Endothelial cell (in vitro differentiated cells): ENCODE measurements at places on chromosomes 16 and 17. TPM values are rescaled to one million over a fixed set of nuclear protein-coding genes. Genes with fewer than 3 reads are reported as not detected.
A peak's percentile ranks its signal among the peaks of the same experiment; 100 is the strongest.

Gene DBNDD1
- total RNA-seq: 36.8 TPM

Gene TP53TG3C
- not detected for total RNA-seq

Gene CBFA2T3
- 1.6 TPM for total RNA-seq

Gene FAM83G
- 1.6 TPM for total RNA-seq

Gene GPATCH8
- 53.3 TPM for total RNA-seq

Gene TOP3A
- 39.2 TPM for total RNA-seq

Gene ZSCAN10
- total RNA-seq: 50.7 TPM

Gene C16orf74
- 0.64 TPM for total RNA-seq

Gene ADAD2
- 0.87 TPM for total RNA-seq

Gene KRT24
- not detected for total RNA-seq

Gene KRT17
- total RNA-seq: not detected

DNA sequence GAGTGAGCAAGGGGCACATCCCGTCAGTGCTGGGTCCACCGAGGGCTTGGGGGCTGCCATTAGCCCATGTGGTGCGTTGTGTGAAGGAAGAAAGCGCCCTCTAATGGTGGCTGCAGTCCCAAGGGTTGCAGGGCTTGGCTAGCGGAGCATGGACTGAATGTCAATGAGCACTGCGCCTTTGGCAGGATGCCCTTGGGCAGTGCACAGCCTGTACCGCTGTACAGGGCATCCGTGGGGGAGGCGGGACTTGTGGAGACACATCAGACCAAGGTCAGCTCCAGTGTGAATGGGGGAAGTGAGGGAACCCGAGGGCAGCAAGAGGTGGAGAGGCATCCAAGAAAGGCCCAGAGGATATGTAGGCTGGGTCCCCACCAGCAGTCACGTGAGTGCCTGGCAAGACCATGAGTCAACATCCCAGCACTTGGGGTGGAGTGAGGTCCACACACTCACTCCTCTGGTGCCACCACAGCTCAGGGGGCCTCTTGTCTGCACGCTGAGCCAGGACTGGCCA is 75.5 kb upstream of the MED9 start:
- DNase-seq: no peak

GRCh38 chr16:85114909-85115567 is 2.8 kb upstream of the CIBAR2 start:
- DNase-seq: peak; percentile 99

- peak; percentile 89 for DNase-seq
Observed at GRCh38 chr17:79612468-79613194, 1.8 kb upstream of the RBFOX3 start.

GRCh38 chr17:1645207-1646171 is at the start of gene SCARF1:
TSS of gene SCARF1 (minus strand) at chr17:1645732. CDS start at chr17:1645697, 35 bp downstream.
- DNase-seq: peak; percentile 78

DNA sequence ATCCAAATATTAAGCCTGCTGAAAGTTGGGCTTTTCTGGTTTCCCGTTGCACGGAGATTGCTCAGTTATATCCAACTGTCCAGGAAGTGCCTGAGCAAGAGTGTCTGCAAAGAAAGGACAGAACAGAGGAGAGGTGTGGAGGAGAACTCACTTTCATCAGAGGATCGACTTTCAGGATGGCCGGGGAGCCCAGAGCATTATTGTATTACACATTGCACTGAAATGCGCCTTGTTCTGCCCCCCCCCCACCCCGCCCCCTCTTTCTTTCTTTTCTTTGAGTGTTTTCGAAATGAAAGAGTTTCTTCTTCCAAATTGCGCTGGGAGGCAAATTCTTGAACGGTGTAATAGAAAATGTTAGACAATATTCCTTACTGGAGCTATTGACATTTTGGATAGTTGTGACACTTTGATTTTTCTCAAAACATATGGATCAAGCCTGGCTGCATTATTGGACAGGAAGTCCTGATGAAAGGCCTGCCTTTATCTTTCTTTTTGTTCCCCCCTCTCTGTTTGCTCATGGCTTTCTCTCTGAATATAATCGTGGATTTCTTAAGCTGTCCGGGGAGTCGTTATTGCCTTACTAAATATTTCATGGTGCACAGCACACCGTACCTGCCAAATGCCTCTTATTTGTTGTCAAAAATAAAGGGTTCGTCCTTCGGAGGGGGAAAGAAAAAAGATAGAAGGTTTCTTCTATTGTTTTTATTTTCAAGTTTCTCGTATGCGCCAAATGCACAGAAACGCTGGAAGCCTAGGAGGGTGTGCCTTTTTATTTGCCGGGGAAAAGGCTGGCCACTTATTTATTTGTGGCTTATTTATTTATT is 110.8 kb downstream of the IRX3 start:
- DNase-seq: no peak

DNA sequence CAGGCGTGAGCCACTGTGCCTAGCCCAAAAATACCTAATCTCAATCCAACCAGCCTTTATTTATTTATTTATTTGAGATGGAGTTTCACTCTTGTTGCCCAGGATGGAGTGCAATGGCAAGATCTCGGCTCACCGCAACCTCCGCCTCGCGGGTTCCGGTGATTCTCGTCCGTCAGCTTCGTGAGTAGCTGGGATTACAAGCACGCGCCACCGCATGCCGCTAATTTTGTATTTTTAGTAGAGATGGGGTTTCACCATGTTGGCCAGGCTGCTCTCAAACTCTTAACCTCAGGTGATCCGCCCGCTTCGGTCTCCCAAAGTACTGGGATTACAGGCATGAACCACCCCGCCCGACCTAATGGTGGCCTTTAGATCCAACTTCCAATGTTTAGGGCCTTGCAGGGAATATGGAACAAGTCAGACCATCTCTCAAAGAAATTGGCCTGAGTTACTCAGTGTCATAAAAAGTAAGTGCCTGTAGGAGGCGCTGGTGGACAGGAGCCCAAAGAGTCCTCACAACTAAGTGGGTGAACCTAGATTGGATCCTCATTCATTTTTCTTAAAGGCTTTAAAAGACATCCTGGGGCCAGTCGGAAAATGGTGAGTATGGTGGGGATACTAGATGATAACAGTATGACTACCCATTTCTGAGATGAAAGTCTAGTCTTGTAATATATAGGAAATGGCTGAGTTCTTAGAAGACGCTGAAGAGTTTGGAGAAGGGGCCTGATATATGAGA is 4.6 kb downstream of the ZSCAN10 start:
- DNase-seq: peak; percentile 62

- peak; percentile 80 for DNase-seq
Observed at GRCh38 chr16:87062569-87063442, 254.4 kb downstream of the C16orf95 start.

DNA sequence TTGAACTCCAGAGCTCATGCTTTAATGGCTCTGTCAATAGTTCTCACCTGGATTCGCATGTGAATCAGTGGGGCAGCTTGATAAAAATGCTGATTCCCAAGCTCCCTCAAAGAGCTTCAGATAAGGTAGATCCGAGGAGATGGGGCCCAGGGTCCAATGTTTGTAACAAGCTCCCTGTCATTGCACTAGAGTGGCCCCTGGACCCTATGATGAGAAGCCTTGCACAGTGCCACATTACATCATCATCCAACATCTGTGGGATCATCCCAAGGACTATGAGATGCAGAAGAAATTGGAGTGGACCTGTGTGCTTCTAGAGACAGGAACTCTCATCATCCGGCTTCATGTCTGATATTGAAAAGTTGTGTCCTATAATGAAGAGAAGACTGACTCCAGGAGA is 340.8 kb downstream of the SHISA9 start:
- DNase-seq: no peak

- DNase-seq: no peak
Observed at GRCh38 chr17:82791532-82791931, 39.7 kb downstream of the TBCD start.

- no peak for DNase-seq
Observed at GRCh38 chr16:84810518-84811273, 9.1 kb upstream of the CRISPLD2 start.

- DNase-seq: no peak
Observed at GRCh38 chr17:74642995-74643394, 19.5 kb upstream of the CD300E start.

DNA sequence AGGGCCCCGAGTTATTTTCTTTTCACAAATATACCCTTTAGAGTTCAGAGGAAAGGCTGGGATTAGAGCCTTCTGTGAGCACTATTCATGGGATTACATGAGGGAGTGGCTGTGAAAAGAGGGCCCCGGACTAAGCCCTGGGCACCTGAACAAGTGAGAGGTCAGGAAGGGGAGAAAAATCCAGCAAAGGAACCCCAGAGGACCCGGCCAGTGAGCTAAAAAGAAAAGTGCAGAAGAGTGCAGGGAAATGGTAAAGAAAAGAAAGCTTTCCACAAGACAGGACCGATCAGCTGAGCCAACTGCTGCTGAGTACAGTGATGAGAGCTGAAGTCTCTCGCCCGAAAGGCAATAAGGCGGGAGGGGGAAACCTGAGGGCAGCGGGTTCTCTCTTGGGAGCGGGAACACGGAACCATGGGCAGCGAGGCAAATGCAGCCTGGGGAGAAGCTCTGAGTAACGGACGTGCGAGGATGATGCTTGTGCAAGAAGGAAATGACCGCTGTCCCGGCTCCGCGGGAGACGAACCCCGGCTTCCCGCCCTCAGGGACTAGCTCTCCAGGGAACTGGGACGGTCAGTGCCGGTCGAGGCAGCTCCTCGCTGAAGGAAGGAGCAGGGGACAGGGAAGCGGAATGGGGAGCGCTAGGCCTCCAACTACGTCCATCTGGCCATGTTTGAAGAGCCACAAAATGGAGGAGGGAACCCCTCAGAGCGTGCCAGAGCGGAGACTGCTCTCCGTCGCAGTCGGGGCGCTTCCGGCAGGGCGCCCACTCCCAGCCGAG is 665 bp upstream of the ALDH3A2 start:
- peak; percentile 58 for DNase-seq

- DNase-seq: peak; percentile 38
Observed at GRCh38 chr17:18039535-18040260, 490 bp downstream of the GID4 start.

DNA sequence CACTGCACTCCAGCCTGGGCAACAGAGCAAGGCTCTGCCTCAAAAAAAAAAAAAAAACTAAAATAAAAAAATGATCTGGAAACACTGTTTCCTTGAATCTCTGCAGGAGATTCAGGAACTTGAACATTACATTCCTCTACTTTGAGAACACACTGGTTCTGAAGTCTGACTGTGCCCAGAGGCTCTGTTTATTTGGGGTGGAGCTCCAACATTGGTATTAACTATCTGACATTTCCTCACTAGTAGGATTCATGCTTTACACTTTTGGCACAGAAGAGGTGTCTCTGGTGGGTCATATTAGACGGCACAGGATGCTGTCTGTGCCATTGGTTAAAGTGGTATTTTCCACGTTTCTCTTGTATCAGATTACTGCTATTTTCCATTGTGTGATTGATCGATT is 10.4 kb downstream of the SULT1A2 start:
- no peak for DNase-seq

- DNase-seq: no peak
Observed at GRCh38 chr17:59756236-59756818, 48.9 kb downstream of the VMP1 start.

DNA sequence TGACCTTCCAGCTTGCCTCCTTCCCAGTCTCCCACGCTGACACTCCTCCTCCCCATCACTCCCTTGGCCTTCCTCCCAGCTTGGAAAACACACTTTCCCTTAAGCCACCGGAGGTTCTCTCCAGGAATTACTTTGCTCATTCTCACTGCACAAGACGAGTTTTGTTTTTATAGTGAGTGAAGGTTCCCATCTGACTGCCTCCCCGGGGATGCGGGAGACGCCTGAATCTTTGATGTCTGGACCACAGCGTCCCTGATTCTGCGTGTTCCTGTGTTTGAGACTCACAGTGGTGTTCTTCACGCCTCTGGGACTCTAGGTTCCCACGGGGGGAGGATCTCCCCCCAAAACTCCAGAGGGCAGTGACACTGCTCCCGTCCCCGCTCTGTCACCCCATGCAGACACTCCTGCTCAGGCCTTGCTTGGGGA is 2.0 kb downstream of the DNAI2 start:
- no peak for DNase-seq

DNA sequence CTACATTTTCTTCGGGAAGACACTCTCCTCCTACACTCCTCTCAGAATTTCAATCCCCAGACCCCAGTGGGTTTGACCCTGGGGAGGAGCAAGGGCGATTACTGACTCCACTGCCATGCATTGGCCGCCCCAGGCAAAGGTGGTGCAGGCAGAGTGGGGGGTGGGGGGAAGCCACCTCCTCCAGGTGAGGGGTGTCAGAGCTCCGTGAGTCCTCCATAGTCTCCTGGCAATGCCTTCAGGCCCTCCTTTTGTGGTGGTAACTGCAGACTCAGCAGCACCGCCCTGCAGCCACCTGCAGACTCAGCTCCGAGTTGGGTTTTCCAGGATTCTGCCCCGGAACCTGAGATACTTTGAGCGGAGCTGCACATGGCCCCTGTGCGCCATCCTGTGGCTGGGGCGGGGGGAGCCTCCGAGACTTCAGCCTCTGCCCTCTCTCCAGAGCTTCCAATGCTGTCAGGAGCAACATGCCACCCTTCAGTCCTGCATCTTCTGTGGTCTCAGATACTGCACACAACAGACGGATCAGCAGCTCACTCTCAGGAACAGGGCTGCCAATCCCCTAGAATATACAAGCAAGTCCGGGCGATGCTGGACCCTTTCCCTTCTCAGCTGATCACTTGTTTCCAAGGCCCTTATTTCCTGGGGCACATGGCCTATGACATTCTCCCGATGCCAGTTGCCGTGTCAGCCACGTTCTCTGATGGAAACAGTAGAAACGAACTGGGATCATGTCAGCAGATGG is 2.4 kb upstream of the SLC47A2 start:
- peak; percentile 29 for DNase-seq

GRCh38 chr17:62989501-62989900 is 23.5 kb downstream of the TANC2 start:
- no peak for DNase-seq

DNA sequence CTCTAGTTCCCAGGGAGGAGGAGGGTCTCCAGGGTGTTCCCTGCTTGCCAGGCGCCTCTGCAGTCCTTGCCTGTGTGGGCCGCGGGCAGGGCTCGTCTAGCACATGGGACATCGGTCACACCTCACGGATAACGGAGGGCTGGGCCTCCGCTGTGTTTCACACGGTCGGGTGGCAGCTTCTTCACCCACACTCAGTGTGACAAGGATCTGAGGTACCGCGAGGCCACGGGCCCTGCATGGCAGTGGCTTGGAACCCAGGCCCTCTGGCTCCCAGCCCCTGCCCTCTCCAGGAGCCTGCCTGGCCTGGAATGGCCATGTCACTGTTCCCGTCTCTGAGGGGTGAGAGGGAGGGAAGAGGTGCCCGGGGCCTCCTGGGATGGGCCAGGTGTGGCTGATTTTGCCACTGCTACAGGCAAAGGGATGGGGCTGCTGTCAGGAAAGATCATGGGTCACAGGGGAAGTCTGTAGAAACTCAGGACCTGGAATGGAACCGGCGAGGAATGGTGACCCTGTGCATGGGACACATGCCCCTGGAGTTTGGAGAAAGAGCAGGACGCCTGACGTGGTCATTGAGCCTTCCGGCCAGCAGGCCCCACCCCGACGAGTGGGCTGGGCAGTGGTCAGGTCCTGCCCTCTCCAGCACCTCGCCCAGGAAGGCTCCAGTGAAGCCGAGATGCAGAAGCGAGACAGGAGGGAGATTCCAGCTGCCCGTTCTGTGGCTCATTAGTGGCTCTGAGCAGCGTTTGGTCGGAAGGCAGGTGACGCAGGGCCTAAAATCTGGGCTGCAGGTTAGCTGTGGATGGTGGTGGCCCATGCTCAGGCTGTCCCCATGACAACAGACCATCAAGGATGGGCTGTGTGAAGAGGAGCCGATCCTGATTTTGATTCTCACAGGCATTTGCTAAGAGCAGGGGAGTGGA is 76.5 kb upstream of the GSE1 start:
- DNase-seq: no peak
